ENCODE measurements at places on chromosomes 5 and 9. TPM values are rescaled to one million over a fixed set of nuclear protein-coding genes. Genes with fewer than 3 reads are reported as not detected.

DNA sequence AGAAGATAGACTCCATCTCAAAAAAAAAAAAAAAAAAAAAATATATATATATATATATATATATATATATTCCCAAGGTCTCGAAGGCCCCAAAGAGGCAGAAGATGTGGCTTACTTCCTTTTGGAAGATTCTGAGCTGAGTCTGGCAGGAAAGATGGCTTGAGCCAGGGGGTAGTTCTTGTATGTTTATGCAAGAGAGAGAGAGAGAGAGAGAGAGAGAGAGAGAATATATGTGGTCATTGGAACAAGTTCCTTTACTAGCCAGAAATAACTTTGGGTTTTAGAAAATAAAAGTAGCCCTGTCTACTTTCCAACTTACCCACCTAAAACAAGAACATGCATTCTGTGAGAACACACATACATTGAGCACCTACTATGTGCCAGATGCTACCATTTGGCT lies 17.6 kb downstream of the NCS1 start:
- no peak for ATAC-seq

- ATAC-seq = no peak
Measured at GRCh38 chr9:128243215-128244018, 32.4 kb downstream of the GOLGA2 start.

DNA sequence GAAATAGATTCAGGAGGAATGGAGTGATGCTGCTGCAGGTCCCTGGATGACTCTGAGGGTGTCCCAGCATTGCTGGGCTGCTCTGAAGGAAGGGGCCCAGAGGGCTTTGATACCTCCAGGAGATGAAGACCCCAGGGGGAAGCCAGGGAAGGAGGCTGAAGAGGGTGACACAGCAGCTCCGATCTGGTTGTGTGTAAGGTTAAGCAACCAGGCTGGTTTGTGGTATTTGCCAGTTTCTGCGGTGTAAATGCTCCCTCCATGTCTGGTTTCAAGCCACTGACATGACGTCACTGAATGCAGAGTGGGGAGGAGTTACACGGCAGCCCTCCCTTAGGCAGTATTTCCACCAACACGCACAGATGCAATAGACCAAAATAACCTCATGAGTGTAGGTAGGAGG lies 40.0 kb upstream of the ORM1 start:
- ATAC-seq = peak; percentile 40

GRCh38 chr9:122265149-122265915 lies 650 bp downstream of the MRRF start:
- ATAC-seq = peak; percentile 17

- no peak for ATAC-seq
Measured at GRCh38 chr5:65084795-65085515, 316.2 kb downstream of the CWC27 start.

DNA sequence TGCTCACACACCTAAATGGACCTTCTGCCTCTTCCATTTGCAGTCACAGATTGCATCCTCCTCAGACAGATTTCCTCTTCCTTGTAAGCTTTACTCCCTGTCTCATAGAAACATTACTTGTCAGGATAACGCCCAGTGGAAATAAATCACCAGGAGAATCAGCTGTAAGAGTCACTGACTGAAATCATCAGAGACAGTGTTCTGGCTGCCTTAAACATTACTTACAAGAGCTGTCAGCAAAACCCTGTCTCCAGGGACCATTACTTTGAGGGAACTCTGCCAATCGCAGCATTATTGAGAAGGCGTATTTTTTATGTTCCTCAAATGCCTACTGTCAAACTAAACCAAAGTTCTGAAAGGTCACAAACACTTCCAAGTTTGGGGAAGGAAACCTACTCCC lies 5.9 kb downstream of the DPYSL3 start:
- ATAC-seq = peak; percentile 84

GRCh38 chr5:37710965-37711364 lies 128.9 kb downstream of the GDNF start:
- no peak for ATAC-seq

DNA sequence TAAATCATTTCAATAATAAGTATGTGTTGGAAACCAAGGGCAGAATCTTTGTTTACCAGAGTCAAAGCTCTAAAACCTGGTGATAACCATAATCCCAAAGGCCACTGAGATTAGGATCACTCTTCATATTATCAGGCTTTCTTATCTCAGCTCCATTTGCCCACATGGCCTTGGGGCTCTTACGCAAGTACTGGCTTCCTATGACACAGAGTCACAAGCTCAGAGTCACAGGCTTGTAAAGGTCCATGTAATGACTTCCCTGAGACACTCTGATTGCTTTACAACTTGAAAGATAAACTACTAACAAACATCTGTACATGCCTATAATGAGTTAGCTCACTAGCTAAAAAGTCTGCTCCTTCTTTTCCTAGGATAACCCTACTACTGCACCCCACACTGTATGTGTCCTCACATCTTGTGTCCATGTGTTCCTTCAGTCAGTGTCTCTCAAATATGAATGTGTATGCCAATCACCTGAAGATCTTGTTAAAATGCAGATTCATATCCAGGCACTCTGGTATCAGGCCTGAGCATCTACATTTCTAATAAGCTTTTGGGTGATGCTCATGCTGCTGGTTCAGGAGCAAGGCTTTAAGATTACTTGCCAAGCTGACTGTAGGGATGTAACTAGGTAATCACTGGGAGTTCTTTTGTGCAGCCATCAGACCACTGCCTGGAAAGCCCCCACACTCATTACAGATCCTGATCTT lies 28.4 kb downstream of the SEMA6A start:
- ATAC-seq = peak; percentile 22

- no peak for ATAC-seq
Measured at GRCh38 chr9:105114964-105115728, 129.3 kb upstream of the SLC44A1 start.

GRCh38 chr5:178306430-178307225 lies 74.0 kb upstream of the PHYKPL start:
- ATAC-seq = no peak

DNA sequence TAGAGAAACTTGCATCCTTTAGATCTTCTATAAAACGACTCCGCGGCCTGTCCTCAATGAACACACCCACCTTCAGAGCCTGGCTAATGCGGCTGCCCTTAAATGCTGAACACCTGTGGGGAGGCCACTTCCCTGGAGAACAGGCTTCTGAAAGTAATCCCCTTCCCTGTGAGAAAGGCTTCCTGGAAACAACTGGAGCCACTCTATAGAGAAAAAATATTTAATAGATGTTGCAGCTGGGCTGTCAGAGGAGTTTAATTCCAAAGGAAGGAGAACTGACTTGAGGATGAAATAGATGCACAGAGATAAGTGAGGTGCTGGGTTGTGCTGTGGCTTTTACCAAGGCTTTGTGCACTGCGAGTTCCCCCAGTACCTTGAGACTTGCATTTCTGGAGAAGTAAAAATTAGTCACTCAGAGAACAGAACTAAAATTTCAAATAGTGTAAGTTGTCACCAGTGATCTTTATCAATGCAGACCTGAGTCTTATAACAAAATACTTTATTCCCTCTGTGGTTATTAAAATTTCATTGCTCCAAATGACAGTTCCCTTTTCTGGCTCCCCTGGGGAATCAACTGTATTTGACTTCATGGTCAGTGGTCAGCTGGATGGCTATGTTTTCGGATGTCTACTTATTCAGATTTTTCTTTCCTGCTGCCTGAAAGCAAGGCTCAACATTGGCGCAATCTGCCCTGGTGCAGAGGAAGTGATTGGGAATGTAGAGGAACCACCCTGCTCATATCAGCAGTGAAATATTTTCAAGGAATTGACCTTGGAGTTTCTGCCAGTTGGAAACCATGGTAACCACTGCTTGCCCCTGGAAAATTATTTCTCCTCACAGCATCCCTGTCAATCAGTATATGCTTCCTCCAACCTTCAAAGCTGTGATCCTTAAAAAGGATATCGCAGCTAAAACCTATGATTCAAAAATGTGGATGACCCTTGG lies 238.8 kb downstream of the SMARCA2 start:
- ATAC-seq = no peak

GRCh38 chr9:114981063-114981462 lies 50.7 kb upstream of the TNFSF8 start:
- peak; percentile 41 for ATAC-seq

GRCh38 chr5:166909040-166909439 lies 1382.4 kb upstream of the WWC1 start:
- peak; percentile 67 for ATAC-seq

DNA sequence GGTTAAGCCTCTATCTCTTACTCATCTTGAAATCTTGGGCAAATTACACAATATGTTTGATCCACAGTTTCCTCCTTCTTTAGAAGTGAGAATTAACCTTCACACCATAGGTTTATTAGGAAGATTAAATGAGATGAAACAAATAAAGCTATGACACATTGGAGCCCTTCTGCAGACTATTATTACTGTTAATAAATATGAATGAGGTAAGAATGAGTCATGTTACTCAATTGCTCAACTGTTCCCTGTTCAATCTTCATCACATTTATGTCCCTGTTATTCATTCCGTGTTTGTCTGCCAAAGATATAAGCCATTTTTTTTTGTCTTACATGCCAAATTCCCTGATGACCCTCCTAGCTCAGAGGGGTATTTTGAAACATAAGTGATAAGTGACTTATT lies 52.1 kb upstream of the PAPPA start:
- ATAC-seq = peak; percentile 70

DNA sequence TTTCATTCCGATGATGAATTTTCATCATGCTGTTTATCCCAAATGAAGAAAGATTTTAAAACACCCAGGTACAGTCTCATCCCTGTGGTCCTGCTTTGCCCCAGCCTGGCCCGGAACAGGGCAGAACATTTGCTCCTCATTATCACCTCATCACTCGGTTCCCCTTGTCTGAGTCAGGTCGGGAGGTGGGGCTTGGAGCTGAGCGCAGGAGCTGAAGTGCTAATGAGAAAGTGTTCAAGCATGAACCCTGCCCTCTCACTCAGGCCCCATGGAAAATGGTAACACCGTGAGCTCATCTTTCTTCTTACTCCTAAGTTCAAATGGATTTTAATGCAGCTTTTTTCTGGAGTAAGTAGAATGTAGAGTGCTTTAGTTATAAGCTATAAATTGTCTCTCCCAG lies 466.2 kb downstream of the KDM4C start:
- peak; percentile 99 for ATAC-seq

GRCh38 chr9:137785704-137786161 lies 91.8 kb upstream of the CACNA1B start:
- ATAC-seq = peak; percentile 76

- no peak for ATAC-seq
Measured at GRCh38 chr5:110752953-110753352, 14.1 kb downstream of the SLC25A46 start.

DNA sequence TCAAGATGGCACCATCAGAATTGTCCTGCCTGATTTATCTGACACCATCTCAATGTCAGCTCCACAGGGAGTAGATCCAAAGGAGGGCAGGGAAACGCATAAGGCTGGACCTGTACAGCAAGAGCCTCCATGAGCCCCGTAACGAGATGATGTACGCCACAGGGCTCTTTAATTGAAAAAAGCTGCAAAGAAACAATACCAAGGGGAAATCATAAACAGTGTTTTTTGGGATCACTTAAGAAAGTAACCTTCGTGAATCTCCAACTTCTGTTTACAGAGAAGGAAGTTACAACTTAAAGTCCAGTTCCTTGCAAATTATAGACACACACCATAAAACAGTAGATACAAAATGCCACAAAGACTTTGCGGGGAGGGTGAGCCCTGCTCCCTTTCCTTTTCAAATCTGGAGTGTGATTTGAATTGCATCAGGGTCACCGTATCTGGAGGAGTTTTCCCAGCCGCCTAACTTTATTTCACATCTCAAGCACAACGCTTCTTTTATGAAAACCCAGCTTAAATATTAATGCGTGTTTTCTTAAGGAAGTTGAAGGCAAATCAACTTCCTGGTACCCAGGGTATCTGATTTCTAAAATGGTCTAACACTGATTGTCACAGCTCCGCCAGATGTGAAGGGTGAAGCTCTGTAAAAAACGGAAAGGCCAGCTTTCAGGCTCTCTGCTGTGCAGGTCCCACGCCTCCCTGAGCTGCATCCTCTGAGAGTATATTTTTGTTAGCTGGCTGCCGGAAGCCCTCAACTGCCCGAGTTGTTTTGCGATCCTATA lies 88.9 kb downstream of the EBF1 start:
- ATAC-seq = peak; percentile 34

GRCh38 chr9:113298924-113299770 lies 4.0 kb downstream of the RNF183 start:
- ATAC-seq = no peak

DNA sequence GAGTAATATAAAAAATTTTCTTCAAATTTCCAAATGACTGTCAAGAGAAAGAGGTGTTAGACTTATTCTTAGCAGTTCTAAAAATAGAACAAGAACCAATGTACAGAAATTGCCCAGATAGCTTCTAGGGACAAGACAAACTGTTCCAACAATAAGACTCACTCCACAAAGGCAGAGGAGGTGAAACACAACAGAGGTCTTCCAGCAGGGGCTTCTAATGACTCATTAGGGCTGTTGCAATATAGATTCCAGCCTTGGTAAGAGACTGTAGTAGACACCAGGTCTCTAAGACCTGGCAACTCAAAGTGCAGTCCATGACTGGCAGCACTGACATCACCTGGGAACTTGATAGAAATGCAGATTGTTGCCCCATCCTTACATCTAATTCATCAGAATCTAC lies 134.6 kb upstream of the VLDLR start:
- no peak for ATAC-seq

DNA sequence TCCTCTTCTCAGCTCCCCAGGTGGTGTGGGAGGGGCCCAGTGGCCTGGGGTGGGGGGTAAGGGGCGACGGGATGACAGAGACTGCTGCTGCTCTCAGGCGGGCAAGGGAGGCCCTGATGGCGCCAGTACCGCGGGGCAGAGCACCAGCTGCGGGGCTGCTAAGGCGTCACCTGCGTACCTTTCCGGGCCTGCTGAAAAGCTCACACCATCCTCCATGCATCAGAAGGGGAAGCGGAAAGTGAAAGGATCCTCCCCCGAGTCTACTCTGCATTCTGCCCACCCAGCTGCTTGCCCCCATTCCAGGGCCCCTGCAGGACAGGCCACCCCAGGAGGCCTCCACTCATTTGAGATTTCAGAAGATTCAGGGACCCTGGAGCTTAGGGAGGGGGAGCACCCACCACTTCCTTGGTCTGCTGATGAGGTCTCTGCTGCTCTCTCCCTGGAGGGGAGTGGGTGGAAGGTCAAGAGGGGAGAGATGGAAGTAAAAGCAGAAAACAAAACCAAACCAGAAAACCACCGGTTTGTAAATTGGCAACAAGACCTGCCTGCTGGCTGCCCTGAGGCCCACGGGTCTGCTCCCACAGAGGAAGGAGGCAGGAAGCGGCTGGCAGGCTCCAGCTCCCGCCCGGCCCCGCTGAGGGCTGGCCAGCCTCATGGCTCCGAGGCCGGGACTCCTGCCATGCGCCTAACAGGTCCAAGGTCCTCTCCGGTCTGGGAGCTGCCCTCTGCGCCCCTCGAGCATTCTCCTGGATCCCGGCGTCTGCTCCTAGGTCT lies 33.6 kb downstream of the PRRT1B start:
- no peak for ATAC-seq

GRCh38 chr9:94922098-94922607 lies 195.7 kb downstream of the AOPEP start:
- no peak for ATAC-seq

RPL37 gene
- total RNA-seq = 2,527 TPM

TGFBI gene
- not detected for total RNA-seq

DMRT2 gene
- 0.32 TPM for total RNA-seq

RANBP17 gene
- 33.1 TPM for total RNA-seq

BARHL1 gene
- 0.80 TPM for total RNA-seq

FOXD4L6 gene
- total RNA-seq = 0.16 TPM

CD74 gene
- 0.36 TPM for total RNA-seq

UGCG gene
- total RNA-seq = 24.3 TPM

SHOC1 gene
- total RNA-seq = 1.3 TPM
